ENCODE measurements at places on chromosomes 5 and 9.

GRCh38 chr5:128271071-128271470, 187.5 kb downstream of the SLC12A2 start:
- no peak for DNase-seq

- no peak for DNase-seq
Observed at GRCh38 chr5:10800852-10801251, 39.8 kb upstream of the DAP start.

DNA sequence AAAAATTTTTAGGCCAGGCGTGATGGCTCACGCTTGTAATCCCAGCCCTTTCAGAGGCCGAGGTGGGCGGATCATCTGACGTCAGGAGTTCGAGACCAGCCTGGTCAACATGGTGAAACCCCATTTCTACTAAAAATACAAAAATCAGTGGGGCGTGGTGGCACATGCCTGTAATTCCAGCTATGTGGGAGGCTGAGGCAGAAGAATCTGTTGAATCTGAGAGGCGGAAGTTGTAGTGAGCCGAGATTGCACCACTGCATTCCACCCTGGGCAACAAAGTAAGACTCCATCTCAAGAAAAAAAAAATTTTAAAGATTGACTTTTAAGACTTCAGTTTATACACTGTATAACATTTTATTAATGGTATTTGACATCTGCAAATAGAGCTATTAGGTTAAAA, 60.1 kb upstream of the GNAQ start:
- DNase-seq: no peak

- DNase-seq: no peak
Observed at GRCh38 chr9:6894135-6894534, 136.4 kb downstream of the KDM4C start.

GRCh38 chr9:2418619-2419018, 203.0 kb upstream of the VLDLR start:
- DNase-seq: peak; percentile 73

- no peak for DNase-seq
Observed at GRCh38 chr5:142789206-142789605, 19.0 kb downstream of the ARHGAP26 start.

DNA sequence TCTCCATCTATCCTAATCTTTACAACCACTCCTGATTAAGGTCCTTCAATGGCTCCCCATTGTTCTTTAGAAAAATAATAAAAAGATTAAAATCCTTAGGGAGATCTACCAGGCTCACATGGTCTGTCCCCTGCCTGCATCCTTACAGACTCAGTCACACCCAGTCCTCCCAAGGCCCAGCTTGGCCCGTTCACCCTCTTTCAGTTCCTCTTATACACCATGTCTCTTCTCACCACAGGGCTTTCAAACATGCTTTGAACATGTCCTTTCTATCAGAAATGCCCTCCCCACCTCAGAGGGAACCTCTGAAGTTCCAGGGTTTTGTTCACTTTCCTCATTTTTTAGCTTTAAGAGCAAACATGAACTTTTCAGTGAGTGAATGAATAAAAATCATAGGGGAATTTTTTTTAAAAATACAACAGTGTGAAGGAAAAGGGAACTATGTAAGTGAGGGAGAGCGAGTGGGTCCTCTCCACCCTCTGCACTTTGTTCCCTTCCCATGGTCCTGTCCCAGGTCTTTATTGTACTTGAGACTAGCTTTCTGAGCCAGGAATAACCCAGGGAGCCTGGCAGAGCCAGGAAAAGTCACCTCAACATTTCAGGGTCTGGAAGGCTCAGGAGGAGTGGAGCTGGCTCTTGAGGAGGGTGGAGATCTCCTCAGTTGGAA, 55.3 kb downstream of the TRPC7 start:
- DNase-seq: no peak

GRCh38 chr9:94681508-94681907, 42.2 kb upstream of the FBP1 start:
- peak; percentile 85 for DNase-seq

DNA sequence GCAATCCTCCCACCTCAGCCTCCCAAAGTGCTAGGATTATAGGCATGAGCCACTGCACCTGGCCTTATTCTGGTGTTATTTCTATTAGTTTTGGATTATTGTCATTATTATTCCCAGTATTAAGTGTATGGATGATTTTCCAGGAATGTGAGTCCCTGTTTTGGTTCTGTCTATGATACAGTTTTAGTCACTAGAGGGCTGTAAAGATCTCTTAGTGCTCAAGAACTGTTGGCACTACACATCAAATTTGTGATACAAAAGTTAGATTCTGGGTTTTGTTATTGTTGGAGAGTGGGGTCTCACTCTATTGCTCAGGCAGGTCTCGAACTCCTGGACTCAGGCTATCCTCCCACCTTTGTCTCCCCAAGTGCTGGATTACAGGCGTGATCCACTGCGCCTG, 12.1 kb downstream of the CCL28 start:
- DNase-seq: peak; percentile 49

DNA sequence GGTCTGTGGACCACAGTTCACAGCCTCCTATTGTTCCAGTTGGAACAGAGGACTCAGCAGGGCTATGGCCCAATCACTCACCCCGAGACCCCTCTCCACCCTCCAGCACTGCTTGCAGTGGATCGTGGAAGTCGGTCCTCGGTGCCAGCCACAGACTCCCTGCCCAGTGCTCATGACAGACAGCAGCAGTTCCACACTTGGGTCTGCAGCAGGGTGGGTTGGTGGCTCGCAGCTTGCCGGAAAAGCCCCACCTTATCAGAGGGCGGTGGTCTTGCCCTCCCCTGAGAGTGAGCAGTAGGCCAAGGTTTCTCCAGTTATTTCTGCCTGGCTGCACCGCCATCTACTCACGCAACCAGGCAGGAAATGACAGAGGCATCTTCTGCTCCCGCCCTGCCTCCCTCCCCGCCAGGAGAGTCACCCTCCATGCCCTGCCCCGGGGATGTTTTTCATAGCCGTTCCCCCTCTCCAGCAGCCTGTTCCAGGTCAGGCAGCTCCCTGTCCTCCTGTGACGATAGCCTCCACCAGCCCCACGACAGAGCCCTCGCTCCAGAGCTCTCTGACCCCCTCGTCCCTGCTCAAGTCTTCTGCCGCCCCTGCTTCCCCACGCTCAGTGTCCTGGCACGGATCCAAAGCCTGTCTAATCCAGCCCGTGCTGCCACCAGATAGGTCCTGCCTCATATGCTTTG, 34.5 kb downstream of the UNC5A start:
- peak; percentile 43 for DNase-seq

- peak; percentile 7 for DNase-seq
Observed at GRCh38 chr5:88734191-88734640, 148.8 kb downstream of the MEF2C start.

DNA sequence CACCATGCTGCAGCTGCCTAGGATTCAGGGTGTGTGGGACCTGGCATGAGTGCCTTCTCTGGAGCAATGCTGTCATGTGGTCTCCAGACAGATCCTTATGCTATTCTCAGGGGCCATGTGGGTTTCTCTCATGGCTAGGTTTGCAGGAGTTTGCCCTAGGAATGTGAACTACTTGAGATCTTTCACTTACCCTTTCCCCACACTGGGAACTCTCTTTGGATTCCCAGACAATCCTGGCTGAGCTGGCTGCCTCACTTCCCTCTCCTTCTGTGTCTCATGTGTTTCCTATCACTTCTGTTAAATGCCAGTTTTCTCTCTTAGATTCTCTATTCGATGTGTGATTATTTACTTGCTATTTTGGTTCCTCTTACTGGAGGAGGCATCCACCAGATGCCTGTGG, 270.2 kb upstream of the RASA1 start:
- DNase-seq: no peak

DNA sequence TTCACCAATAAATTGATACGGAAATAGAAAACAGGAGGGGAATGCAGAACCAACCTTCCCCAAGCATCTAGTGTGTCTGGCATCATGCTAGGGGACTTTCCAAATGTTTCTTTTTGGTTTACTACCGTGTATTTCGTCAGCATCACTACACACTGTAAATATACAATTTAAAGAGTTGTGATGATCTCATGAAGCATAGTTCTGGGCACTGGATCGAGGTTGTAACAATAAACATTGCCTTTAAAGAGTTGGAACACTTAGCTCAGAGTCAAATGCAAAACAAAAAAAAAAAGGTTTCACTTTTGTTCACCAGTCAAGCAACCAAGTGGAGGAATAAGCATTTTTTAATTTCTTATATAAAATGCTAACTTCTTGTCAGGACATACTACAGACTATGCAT, 2.9 kb upstream of the SCAI start:
- DNase-seq: no peak

GRCh38 chr9:121285835-121286687, 18.1 kb downstream of the GSN start:
- peak; percentile 82 for DNase-seq

DNA sequence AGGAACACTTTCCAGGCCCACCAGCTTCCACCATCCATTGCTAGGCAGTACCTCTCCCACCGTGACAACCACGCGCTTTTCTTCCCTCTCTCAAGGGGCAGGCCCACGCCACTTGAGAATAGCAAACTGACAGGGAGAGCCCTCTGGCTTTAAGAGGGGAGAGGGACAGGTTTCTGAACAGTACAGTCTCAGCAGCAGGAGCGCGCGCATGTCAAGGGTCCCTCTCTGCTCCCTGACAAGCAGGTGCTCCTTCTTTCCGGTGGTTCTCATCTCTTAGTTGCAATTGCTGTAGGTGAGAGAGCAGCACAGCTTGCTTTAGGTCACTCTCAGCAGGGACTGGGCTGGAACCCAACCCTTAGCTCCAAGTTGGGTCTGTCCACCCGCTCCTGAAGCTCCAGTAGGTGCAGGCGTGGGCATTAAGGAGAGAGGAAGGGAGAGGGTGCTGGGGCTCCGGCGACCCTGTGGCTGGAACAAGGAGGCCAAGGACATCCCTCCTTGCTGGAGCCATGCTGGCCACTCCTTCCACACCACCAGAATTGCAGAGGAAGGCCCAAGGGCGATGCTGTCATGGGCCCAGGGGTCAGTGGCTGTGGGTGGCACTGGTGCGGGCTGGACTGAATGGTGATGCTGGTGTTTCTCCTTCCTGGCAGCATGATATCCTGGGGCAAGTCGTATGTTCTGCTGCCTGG, 9.0 kb upstream of the PHF2 start:
- no peak for DNase-seq

DNA sequence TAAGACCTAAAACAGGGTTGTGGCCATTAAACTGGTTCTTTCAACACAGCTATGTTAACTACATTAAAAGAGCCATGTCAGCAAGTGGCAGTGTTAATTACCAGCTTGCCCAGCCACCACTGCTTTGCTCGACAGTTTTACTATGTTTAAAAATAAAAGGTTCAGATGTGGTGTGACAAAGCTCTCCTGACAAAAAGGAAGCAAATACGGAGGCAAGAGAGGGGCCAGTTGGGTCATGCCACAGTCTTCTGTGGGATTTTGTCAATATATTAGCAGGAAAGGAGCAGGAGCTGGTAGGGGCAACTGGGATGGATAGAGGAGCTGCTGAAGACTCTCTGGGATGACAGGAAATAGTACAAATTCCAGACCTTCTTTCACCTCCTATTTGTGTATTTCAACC, 113.5 kb upstream of the PCA3 start:
- DNase-seq: no peak

GRCh38 chr9:98396656-98397055, 141.2 kb upstream of the TBC1D2 start:
- DNase-seq: no peak

DNA sequence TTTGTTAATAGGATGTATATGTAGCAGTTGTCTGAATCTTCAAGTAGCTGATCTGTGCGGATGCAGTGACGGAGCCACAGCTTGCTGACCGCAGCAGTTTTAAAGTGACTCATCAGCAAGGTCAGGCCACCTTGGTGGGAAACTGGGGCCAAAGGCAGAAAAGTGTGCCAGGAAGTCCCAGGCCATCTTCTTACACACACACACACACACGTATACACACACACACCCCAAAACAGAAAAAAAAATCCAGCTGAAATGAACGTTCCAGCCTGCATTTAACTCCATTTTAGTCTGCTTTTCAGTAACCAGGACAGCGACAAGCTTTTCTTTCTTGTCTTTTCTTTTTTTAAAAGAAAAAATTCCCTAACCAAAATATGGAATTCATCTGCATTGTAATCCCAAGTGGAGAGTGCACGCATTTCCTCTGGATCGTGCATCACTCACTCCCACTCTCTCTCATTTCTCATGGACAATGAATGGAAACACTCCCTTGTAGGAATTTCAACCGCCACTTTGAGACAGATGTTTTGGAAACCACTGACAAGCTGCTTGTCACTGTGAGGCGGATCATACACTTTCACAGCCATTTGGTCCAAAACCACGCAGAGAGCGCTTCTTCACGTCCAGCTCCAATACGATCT, 103.9 kb downstream of the LHFPL2 start:
- DNase-seq: peak; percentile 92

DNA sequence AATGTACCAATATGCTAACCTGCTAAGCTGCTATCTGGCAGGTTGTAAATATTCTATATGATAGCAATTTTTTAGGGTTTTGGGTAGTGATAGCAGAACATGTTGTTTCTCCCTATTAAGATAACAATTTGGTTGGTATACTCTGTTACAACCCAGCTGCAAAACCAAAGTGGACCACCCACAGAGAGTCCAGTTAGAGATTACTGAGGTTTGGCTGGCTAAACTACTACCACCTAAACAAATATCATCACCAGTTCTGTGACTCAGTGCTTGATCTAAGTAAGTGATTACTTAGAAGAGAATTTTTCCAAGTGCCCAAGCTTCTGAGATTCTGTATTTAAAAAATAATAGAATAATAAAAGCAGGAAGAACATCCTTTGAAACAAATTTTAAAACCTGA, 72.3 kb downstream of the XRCC4 start:
- DNase-seq: peak; percentile 53

- DNase-seq: peak; percentile 14
Observed at GRCh38 chr9:27749838-27750237, 176.6 kb upstream of the C9orf72 start.

GRCh38 chr9:18058564-18059442, 415.1 kb upstream of the ADAMTSL1 start:
- no peak for DNase-seq

- DNase-seq: no peak
Observed at GRCh38 chr5:95838556-95838955, 16.0 kb upstream of the GLRX start.
